NCI-H1436 treated with DMSO at 0.1 percent for 48 hours (cell line): ENCODE measurements at places on chromosomes 12 and 14.

- DNase-seq: no peak
These were observed 66.1 kb upstream of the DUSP6 start for GRCh38 chr12:89418228-89418910.

GRCh38 chr12:56150563-56150962 is 1.8 kb upstream of the MYL6B start:
- no peak for DNase-seq

DNA sequence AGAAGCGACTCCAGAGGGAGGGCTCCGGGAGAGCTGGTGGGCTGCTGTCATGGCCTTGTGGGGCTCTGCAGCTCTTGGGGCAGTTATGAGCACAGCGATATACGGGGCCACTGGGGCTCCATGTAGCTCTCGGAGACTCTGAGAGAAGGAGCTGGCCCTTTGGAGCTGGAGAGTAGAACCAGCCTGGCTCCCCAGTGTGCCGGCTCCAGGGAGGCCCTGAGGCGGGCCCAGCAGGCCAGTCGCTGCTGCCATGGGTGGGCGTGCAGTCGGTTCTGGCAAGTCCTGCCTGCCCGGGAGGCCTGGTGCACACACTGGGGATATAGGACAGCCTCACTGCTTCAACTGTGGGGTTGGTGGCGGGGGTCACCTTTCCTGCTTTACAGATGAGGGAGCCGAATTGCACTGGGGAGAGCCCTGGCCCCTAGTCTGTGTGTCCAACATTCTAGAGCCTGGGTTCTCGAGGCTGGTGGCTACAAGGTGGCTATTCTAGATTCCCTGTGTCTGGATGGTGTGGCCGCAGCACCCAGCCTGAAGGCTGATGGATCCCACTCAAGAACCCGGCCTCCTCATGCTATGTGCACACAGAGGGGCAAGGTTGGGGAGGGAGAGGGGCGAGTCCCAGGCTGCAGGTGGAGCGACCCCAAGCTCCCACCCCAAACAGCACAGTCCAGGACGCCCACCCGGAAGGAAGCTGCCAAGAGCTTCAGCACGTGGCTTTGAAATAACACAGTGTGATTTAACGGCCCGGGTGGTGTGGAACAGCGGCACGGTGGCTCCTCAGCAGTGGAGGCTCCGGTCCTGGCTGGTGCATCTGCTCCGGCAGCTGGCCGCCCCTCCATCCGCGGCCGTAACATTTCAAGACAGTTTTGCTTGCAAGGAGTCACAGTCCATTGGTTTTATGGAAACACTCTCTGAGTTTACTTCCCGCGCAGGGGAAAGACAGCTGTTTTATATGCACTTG is 188.3 kb upstream of the C14orf180 start:
- DNase-seq: no peak

- DNase-seq: no peak
These were observed 1.7 kb downstream of the VSIG10 start for GRCh38 chr12:118102070-118102469.

DNA sequence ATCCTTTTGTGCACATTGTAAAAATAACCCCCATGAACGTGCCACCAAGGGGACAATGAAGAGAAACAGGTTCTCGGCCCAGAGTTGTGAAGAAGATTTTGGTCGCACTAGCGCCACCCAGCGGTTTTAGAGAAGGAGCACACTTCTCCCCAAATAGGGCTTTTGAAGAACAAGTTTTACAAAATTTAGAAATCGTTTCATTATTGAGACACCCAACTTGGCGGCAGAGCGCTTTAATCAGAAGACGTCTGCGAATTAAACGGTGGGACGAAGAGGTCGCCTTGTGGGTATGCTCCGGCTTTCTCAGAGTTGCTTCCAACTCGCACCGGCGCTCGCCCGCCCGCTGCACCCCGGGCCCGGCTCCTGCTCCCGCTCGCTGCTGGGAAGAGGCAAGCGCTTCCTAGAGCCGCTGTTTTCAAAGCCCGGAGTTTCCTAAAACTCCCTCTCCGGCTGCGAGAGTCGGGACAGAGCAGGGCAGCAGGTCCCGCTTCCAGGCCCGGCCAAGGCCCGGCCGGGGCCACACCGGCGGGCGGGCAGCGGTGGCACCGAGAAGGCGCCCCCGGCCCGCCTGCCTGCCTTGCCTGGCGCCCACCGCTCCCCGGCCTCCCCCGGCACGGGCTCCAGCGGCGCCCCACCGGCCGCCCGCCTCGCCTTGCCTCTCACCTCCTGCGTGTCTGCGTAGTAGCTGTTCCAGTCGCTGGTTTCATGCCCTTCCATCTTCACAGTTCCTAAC is 645 bp downstream of the FOXA1 start:
- DNase-seq: peak; percentile 31

- DNase-seq: no peak
These were observed 178.9 kb upstream of the BCL2L14 start for GRCh38 chr12:11891754-11892386.

DNA sequence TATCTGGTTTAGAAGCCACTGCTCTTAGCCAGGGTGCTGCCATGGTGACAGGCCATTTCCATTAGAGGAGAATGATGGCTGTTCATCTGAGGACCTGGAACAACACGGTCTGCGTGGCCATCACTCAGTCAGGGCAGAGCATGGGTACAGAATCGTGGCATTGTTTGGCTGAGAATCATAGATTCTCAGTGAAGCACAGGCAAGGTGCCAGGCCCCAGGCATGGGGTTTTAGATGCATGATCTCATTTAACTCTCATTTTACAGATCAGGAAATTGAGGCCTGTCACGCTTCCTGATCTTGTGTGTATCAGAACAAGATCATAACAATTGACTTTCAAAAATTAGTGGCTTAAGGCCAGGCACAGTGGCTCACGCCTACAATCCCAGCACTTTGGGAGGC is 26.8 kb upstream of the IRF2BPL start:
- no peak for DNase-seq

GRCh38 chr14:89697281-89698060 is 257.1 kb downstream of the EFCAB11 start:
- no peak for DNase-seq

- no peak for DNase-seq
These were observed 27.0 kb upstream of the TMEM260 start for GRCh38 chr14:56552615-56553014.

DNA sequence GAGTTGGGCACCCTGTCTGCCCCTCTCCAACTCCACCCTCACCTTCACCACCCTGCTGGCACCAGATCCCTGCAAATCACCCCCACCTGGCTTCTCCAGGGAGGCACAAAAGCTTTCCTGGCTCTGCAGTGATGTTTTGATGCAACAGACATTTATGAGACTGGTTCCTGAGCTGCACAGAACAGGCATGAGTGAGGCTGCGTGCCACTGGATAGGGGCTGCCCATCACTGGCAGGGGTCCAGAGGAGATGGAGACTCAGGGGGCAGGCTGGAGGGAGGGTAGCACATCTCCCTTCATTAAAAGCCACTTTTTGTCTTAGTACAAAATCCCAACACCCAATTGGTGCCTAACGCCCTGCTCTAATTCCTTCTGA is 17.3 kb upstream of the ZDHHC22 start:
- no peak for DNase-seq

GRCh38 chr12:63093711-63094110 is 57.3 kb downstream of the AVPR1A start:
- DNase-seq: no peak
